ENCODE measurements at places on chromosomes 2 and 18. TPM values are rescaled to one million over a fixed set of nuclear protein-coding genes. Genes with fewer than 3 reads are reported as not detected.

The COL4A4 gene
- 5.3 TPM for total RNA-seq

The LRRTM4 gene
- not detected for total RNA-seq

The ANKRD44 gene
- total RNA-seq: 8.1 TPM

The CD8B2 gene
- total RNA-seq: 0.11 TPM

The IL1F10 gene
- total RNA-seq: not detected

The RAX gene
- not detected for total RNA-seq

The RAB3GAP1 gene
- 56.9 TPM for total RNA-seq

The PROM2 gene
- 101 TPM for total RNA-seq

The GPR75 gene
- 3.5 TPM for total RNA-seq

The COLEC12 gene
- total RNA-seq: under 0.01 TPM

The MTHFD2 gene
- total RNA-seq: 114 TPM

The BMP10 gene
- not detected for total RNA-seq

The IL36B gene
- total RNA-seq: not detected

The KCNK3 gene
- not detected for total RNA-seq

The CHPF gene
- 392 TPM for total RNA-seq

The GCG gene
- total RNA-seq: not detected

The FAM110C gene
- 2.4 TPM for total RNA-seq

The ASB18 gene
- total RNA-seq: not detected

The SERPINB10 gene
- total RNA-seq: not detected

The TNFRSF11A gene
- total RNA-seq: not detected

The IL1RN gene
- 5.1 TPM for total RNA-seq
